CD4-positive, alpha-beta T cell (primary cell): ENCODE measurements at places on chromosomes 12 and 14. TPM values are rescaled to one million over a fixed set of nuclear protein-coding genes. Genes with fewer than 3 reads are reported as not detected.

The PLBD1 gene
- 1.3 TPM for total RNA-seq

The MYBPC1 gene
- total RNA-seq: not detected

DNA sequence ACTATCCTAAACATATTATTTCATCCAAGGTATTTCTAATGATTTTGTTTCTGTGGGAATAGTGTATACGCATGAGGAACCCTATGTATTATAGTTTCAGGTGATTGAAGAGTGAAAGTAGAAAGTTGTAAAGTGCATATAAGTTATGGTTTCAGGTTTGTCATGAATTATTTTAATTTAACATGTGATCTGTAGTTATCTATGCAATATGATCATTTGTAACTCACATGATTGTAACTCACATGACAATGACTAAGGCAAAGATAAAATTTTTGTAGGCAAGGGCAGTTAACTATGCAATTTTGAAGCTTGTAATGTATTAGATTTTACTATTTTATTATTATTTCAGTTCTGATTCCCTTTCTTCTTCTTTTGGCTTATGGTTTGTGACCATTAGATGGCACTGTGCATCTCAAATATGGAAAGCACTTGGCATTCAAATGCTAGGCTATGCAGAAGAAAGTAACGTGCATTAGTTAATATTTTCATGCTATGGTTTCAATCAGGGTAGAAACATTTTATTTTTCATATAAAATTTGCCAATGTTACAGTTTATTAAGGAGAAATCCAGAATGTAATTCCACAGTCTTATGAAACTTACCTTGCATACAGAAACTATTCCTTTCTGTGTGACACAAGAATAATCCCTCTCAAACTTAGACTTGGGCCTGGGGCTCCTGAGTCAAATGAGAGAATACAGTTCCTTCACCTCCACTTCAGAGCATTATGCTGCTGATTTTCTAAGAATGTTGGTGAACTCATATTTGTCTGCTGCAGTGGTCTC, 15.8 kb upstream of the TMEM30B start:
- DNase-seq: peak; percentile 80

GRCh38 chr12:7219599-7220243, 30.2 kb downstream of the PEX5 start:
- peak; percentile 68 for DNase-seq

DNA sequence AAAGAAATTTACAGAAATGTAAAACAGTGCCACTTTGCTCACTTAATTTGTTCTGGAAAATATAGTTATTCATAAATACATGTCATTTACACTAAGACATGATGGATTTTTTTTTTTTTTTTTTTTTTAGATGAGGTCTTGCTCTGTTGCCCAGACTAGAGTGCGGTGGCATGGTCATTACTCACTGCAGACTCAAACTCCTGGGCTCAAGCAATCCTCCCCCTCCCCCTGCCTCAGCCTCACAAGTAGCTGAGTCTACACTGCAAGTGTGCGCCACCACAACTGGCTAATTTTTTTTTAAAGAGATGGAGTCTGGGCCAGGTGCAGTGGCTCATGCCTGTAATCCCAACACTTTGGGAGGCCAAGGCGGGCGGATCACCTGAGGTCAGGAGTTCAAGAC, 101.2 kb downstream of the PPP2R5C start:
- DNase-seq: no peak

- no peak for DNase-seq
Observed at GRCh38 chr14:95659293-95659989, 26.8 kb upstream of the TCL1B start.

- DNase-seq: peak; percentile 36
Observed at GRCh38 chr12:62256408-62257096, 3.7 kb upstream of the USP15 start.
